ENCODE measurements at places on chromosomes 16 and 17.

GRCh38 chr17:13113821-13114525, 96.1 kb upstream of the ELAC2 start:
- DNase-seq = no peak

DNA sequence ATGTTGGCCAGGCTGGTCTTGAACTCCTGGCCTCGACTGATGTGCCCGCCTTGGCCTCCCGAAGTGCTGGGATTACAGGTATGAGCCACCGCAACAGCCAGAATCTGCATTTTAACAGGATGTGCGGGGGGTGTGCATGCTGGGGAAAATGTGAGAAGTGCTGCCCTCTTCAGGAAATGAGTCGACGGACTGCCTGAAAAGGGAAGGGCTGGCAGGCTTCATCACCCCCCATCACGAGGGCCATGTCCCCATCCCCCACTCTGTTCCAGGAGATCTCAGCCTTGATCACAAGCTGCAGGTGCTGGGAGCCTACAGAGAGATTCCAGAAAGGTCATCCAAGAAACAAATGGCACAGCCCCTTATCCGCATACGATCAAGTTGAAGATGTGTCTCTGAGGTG, 195.3 kb upstream of the RPL38 start:
- no peak for DNase-seq

- no peak for DNase-seq
Measured at GRCh38 chr17:31488264-31488981, 96.9 kb downstream of the RAB11FIP4 start.

DNA sequence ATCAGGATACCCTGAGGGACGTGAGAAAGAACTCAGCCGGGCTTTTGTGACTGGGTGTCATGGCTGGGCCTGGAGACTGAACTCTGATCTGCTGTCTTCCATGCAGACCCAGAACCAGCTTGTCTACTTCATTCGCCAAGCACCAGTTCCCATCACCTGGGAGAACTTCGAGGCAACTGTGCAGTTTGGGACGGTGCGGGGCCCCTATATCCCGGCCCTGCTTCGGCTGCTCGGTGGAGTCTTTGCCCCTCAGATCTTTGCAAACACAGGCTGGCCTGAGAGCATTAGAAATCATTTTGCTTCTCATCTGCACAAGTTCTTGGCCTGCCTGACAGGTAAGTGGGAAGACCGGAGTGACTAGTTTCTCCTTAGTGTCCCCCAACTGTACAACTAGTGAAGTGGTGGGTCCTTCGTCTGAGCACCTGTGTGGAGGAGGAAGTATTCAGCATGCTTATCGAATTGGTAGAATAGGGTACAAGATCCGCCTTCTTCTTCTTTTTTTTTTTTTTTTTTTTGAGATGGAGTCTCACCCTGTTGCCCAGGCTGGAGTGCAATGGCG, 15.5 kb downstream of the DNAH2 start:
- DNase-seq = no peak

DNA sequence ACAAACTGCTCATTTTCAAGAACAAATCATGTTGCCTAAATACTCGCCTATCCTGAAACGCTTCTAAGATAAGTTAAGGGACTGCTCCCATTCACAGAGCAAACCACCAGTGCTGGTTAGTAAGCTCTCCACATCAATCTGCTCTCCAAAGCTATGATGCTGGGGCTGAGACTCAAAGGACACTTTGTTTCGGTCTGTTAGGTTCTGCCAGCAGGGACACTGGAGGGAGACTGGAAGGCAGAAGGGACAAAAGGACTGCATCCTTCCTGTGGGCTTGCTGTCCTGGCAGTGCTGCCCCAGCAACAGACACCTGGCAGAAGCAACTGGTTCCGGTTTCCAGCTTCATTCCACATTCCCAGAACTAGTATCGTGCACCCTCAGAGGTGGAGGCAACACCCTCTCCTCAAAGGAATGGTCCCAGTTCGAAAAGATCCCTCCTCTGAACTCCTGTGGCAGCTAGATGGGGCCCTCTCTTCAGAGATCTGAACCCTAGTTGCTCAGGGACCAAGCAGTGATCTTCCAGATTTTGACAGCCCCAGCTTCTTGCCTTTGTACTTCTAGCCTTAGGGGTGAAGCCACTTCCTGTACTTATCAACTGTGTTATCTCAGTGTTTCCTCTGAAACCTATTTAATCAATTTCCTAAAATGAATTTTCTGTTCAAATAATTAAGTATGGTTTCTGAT, 73.4 kb upstream of the GSG1L start:
- DNase-seq = peak; percentile 43

DNA sequence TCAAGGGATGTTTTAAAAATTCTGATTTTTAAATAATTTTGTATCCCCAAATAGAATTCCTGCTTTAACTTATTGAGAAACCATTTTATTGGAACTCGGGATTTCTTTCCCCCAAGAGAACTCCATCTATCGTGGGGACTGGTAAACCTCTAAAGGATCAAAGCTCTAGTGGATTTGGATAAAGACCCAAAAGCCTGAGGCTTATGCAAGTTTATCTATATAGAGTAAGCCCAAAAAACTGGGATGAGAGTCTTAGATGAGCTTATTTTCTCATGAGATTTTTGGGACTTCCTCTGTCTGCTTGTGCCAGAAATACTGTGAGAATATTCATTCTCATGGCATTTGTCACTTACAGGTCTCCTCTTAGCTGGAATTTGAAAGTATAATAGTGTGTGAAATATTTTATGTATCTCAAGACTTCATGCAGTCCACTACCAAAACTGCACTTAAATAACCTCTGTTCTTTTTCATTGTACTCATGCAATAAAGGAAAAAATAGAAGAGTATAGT, 333.1 kb downstream of the BCAS3 start:
- no peak for DNase-seq

DNA sequence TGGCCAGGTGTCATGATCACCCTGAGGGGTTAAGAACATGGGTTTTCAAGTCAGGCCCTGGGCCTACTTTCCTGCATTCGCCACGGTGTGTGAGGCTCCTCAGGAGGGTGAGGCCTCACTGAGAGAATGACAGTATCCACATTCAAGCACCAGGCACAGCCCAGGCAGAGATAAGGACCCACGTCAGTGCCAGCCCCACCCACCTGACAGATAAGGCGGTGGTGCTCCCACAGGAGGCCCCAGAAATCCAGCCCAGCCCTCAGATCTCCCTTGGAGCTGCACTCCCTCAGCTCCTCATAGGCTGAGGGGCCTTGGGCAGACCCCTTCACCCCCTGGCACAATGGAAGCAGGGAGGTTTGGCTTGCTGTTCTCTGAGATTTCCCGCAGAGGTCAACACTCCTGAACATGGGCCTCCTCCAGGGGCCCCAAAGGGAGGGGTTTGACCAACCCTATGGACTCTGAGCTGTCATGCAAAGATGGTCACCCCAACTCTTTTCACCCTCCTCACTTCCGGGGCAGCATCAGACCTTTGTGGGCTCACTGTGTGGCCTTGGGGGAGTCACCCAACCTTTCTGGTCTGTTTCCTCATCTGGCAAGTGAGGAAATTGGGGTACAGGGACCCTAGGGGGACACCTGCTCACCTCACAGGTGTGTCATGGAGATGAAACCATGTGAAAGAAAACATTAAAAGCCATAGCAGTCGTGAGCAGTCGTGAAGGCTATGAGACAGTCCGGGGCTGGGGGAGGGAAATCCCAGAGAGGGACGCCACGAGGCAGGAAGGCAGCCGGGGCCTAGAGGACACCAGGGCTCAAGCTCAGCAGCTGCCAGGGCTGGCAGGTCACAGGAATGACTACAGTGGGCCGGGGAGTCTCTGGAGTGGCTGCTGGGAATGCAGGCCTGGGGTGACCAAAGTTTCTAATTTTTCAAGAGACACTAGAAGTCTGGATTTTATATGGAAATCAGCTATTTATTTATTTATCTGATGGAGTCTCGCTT, 15.4 kb downstream of the PLLP start:
- DNase-seq = no peak

DNA sequence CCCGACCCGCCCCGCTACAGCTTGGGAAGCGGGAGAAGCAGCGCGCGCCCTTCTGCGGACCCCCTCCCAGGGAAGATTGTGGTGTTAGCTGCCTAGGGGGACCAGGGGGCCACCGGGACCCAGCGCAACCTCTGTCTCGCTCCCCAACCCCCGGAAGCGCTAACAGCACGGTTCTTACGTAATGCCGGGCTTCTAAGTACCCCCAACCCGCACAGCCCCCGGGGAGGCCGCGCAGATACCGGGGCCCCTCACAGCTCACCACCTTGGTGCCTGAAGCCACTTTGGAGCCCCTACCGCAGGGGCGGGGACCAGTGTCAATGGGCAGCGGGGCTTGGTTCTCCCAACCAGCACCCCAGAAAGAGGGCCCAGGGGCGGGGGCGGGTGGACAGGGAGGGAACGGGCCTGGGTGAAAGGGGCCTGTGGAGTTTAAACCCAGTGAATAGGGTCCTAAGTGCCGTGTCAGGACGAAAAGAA, 348 bp downstream of the MPP2 start:
- peak; percentile 22 for DNase-seq

GRCh38 chr17:37067555-37068111, 118.9 kb downstream of the AATF start:
- no peak for DNase-seq

DNA sequence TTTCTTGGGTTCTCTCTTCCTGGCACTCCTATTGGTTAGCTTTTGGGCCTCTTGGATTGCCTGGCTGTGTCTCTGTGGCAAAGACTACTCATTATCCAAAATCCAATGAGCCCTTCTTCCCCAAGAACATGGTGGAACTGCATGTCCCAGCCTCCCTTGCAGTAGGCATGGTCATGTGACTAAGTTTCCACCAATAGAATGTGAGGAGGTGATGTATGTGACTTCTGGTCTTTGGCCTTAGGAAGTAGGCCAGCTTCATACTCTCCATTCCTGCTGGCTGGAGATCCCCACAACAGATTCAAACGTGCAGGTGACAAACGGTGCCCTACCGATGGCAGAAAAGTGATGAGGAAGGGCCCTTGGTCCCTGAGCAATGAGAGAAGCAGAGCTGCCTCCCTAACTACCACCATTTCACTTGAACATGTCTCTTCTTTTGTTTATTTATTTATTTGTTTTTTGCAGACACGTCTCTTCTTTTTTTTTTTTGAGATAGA, 17.3 kb upstream of the SPN start:
- DNase-seq = no peak

- no peak for DNase-seq
Measured at GRCh38 chr17:19382531-19383444, 4.2 kb downstream of the MFAP4 start.

DNA sequence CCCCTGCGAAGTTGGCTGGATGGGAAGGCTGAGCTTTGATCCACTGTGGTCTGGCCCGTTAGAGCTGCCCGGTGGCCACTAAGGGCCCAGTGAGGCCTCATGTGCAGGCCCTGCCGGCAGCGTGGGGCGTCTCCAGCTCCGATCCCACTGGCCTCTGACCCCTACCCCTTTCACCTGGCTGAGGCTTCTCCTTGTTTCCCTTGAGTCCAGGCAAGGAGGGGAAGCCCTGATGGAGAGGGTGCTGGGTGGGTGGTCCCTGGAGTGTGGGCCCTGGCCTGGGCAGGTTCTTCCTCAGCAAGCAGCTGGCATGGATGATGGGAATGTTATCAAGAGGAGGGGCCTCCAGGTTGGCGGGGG, 356.8 kb downstream of the SEC14L1 start:
- DNase-seq = no peak

- no peak for DNase-seq
Measured at GRCh38 chr16:73480381-73480780, 432.5 kb upstream of the ZFHX3 start.

DNA sequence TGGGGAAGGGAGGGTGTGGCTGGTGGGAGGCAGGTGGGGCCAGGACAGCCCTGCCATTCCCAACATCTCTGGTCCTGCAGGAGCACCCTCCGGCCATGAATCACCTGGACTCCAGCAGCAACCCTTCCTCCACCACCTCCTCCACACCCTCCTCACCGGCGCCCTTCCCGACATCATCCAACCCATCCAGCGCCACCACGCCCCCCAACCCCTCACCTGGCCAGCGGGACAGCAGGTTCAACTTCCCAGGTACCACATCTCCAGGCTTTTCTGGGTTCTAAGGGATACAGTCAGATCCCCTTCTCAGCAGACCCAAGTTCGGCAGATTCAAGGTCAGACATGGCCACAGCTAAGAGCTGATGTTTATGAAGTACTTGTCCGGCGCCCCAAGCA, 33.8 kb upstream of the LGALS9 start:
- no peak for DNase-seq

- no peak for DNase-seq
Measured at GRCh38 chr16:85573045-85573695, 40.0 kb upstream of the GSE1 start.

GRCh38 chr17:82864713-82865248, 25.0 kb upstream of the ZNF750 start:
- DNase-seq = no peak

- no peak for DNase-seq
Measured at GRCh38 chr17:68080411-68081150, 45.0 kb downstream of the KPNA2 start.

GRCh38 chr17:77097631-77098180, 43.1 kb upstream of the SEC14L1 start:
- DNase-seq = no peak

GRCh38 chr16:19437280-19437679, 19.6 kb downstream of the TMC5 start:
- DNase-seq = no peak

DNA sequence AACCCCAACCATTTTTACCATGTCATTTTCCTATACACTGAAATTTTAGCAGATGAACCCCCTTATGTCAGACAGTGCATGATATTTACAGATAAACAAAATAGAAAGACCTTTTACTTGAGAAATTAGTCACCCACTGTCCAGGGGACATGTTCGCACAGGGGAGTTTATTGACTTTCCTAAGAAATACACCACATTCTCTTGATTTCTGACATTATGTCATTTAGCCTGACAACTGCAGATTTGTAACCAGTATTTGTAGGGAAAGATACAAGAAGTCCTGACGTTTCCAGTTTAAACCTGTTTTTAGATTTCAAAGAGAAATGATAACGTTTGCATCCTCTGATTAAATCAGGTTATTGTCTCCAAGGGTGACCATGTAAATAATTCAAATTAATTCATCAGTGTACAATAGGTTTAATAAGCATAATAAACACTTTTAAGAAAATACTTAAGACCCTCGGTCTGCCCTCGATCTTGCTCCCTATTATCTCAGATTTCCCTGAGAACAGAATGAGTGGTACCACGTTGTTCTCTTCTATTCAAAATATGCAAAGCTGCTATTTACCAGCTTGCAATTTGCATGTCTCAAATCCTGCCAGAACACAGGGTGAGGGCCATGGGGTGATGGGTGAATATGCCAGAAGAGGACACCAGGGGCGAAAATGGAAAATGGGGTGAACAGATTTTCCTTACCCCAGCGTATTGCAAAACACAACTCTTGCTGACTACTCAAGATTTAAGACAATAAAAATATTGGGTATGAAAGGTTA, 2.1 kb upstream of the LYRM9 start:
- DNase-seq = no peak

- DNase-seq = no peak
Measured at GRCh38 chr16:4052801-4053293, 63.4 kb downstream of the ADCY9 start.

Data from effector memory CD8-positive, alpha-beta T cell (primary cell).